ENCODE measurements at places on chromosomes 16 and 17.
A peak's percentile ranks its signal among the peaks of the same experiment; 100 is the strongest.

GRCh38 chr17:59641799-59642484 lies 22.2 kb downstream of the CLTC start:
- no peak for DNase-seq

DNA sequence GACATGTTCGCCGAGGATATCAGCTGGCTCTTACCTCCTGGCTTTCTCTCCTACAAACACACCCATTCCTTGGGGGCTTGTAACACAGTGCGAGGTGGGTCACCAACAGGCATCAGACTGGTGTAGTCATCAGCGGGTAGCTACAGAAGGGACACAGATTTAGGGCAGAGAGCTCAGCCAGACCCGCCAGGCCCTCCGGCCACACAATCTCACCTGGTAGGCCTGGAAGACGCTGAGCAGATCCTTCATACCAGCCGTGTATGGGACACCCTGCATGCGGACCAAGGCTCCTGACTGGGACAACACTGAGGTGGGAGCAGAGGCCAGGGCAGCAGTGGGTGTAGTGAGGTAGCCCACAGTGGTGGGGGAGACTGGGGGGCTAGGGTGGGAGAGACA lies 5.8 kb downstream of the ESRP2 start:
- DNase-seq: no peak

GRCh38 chr17:7838090-7839075 lies 4.4 kb downstream of the KDM6B start:
- DNase-seq: peak; percentile 92

GRCh38 chr17:6752068-6752909 lies 3.6 kb upstream of the XAF1 start:
- DNase-seq: no peak

- no peak for DNase-seq
Observed at GRCh38 chr17:21532763-21533385, 156.7 kb downstream of the KCNJ12 start.

GRCh38 chr17:38746004-38746848 lies 1.9 kb downstream of the PCGF2 start:
- no peak for DNase-seq

DNA sequence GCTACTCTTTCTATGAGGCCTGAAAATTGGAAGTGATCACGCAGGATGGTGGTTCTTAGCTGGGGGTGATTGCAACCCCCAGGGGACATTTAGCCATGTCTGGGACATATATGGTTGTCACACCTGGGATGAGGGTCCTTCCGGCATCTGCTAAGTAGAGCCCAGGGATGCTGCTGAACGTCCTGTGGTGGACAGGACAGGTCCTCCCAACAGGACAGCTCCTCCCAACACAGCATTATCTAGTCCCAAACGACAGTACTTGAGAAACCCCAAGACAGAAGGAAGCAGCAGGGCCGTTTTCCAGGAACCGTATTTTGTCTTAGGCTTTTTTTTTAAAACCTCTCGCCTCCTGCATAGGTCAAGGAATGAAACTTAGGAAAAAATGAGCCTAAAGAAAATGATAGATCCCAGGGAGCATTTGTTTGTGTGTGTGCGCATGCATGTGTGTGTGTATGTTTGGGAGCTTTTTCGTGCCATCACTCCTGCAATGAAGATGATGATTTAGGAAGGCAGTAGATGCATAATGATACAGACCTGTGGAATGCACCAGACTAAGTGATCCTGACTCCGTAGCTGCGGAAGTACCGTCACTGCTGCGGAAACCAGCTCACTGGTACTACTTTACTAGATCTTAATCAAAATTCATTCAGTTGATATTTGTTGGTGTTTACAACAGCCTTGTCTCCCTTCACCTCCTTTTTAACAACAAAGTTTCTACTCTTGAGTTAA lies 118.2 kb downstream of the SNX29 start:
- DNase-seq: no peak

DNA sequence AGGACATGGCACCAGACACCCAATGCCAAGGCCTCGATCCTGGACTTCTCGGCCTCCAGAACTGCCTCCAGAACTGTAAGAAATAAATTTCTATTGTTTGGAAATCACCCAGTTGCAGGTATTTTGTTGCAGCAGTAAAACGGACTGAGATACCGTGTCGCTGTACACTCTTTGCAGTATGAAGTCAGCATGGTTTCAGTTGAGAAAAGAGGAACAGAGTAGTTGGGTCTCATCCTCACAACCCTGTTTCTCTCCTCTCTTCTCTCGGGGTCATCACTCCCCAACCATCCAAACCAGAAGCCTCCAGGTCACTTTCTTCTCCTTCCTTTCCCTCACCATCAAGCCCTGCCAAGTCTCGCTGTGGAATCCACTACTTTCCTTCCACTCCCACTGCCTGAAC lies 77.8 kb downstream of the ADCY9 start:
- DNase-seq: no peak

DNA sequence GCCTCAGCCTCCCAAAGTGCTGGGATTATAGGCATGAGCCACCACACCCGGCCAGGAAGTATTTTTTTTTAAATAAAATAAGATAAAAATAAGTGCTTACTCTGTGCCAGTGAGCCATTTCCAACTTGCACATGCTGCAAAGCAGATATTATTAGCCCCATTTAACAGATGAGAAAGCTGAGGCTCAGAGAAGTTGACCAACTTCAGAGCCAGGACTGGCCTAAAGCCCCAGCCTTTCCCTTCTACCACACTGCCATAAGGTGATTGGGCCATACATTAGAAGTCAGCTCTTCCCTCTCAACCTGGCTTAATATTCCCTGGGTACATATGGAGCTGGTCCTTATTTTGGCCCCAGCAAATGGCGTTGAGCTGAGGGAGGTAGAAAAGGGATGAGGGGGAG lies 25.1 kb downstream of the NEUROD2 start:
- no peak for DNase-seq

- DNase-seq: no peak
Observed at GRCh38 chr17:28230011-28230410, 89.0 kb upstream of the TMEM97 start.

DNA sequence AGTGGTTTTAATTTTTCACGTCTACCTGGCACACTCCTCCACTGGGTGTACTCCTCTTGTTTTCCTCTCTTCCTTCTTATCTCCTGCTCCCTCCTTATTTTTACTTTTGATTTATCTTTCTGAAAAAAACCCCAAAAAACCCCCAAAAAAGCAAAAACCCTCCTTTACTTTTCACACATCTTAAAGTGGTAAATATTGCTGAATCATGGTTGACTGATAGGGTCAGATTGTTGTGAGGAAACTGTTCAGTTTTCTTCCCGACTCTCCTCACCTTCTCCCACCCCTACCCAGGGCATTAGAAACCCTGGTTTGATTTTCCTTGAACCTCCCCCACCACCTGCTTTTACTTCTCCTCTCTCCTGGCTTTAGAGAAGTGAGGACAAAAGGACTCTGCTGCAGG lies 25.4 kb downstream of the ARHGAP44 start:
- no peak for DNase-seq

DNA sequence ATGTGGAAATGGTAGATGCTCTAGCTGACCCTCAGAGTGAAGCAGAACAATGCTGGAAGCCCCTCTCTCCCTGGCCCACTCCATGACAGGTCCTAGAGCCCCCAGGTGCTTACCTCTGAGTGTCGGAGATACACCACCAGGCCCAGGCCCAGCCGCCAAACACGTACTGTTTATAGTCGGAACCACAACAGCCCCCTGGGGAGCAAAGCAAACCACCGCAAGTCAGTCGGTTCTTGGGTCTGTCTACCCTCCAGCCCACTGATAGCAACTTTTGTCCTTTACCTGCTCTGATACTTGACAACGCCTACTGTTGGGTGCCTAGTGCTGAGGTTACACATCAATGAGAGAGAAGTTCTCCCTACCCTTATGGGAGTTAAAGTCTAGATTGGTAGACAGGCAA lies 8.7 kb downstream of the FLOT2 start:
- no peak for DNase-seq

- peak; percentile 31 for DNase-seq
Observed at GRCh38 chr16:13426269-13426668, 493.7 kb upstream of the ERCC4 start.

- DNase-seq: no peak
Observed at GRCh38 chr17:80264205-80265075, 3.8 kb downstream of the RNF213 start.

- DNase-seq: no peak
Observed at GRCh38 chr16:719815-720446, 1.0 kb upstream of the ANTKMT start.

GRCh38 chr16:24685539-24686432 lies 43.7 kb upstream of the TNRC6A start:
- peak; percentile 48 for DNase-seq

DNA sequence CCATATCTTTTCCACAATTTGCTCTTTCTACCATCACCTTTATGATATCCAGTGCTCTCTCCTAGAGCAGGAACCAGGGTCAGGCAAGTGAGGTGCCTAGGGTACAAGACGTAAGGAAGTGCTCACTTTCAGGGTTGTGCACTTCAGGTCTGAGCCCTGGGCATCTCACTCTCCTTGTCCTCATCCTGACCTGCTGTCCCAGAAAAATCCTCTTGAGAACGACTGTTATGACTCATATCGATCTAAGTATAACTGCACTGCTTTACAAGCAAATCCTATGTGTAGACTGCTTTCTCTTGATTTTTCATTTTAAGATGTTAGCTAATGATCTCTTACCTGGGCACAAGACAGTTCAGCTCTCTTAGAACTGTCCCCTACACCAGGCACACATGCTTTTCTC lies 100.1 kb downstream of the TMEM100 start:
- DNase-seq: no peak

DNA sequence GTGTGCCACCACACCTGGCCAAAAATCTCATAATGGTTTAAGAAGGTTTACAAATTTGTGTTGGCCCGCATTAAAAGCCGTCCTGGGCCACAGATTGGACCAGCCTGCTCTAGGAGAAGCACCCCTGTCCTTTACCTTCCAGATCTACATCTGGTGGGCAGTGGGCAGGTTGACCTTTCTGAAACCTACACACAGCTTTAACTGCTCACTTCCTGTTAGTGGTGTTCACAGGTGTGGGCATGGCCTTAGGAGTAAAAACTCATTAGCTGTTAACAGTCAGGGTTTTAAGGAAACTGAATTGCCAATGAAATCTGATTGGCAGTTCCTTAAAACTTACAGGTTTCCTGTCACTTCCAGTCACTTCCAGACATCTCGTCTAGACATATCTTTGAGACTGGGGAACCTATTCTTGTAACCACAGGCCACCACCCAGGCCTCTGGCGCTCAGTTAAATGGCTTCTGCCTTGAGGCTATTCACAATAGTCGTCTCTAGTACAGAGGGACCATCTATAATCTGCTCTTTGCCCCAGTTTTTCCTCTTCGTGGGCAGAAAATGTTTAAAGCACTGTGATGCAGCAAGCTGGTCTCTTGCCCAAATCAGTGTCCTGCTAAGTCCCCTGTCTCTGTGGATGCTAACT lies 29.3 kb downstream of the GNGT2 start:
- DNase-seq: no peak

- DNase-seq: no peak
Observed at GRCh38 chr17:19313746-19314651, 48.5 kb downstream of the B9D1 start.

- DNase-seq: no peak
Observed at GRCh38 chr16:27316038-27316680, 2.4 kb downstream of the IL4R start.

DNA sequence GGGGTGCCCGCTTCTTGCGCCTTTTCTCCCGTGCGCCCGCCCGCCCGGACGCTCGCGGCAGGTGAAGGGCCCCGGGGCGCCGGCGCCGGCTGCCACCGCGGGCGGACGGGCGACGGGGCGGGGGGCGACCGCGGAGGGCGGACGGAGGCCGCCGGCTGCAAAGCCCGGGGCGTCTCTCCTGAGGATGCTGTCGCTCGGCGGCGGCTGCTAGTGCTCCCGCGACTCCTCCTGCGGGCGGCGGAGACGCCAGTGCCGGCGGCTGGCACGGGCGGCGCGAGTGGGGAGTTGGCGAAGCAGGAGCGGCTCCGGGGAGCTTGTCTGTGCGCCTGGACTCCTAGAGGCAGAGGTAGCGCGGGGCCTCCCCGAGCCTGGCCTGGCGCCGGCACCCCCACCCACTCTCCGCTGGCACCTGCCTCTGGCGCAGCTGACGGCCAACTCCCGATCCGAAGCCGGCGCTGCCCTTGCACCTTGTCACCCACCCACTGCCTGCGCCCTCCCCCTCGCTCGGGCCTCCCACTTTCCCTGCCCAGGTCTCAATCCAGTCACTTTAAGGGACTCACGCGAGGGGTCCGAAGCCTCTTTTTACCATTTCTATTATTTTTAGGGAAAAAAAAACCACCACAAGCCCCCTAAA lies at the start of gene FAM20A:
TSS of gene FAM20A (minus strand) at position 437 of the 634 bp plus-strand sequence. CDS start 701 bp downstream, outside the sequence.
- DNase-seq: peak; percentile 59

DNA sequence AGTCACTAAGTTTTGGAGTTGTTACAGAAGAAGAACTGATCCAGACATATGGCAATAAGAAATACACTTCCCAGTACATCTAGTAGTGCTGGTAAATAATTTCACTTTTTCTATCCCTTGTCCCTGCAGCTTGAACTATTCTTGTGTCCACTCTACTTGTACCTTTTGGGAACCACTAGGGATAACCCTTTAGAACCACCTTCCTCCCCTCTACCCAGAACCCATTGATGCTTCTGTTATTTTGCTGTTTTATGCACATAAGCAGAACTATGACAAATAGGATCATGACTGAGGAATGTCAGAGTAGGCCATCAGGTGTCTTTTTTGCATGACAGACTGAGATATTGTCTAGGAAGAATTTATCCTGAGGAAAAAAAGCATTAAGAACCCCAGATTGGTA lies 125.1 kb downstream of the BRIP1 start:
- no peak for DNase-seq

GRCh38 chr17:31690151-31690551 lies 168.9 kb downstream of the COPRS start:
- DNase-seq: no peak

- DNase-seq: peak; percentile 6
Observed at GRCh38 chr17:49359990-49360795, 1.9 kb downstream of the ZNF652 start.

GRCh38 chr17:39186481-39187002 lies 10.9 kb downstream of the CACNB1 start:
- DNase-seq: no peak

DNA sequence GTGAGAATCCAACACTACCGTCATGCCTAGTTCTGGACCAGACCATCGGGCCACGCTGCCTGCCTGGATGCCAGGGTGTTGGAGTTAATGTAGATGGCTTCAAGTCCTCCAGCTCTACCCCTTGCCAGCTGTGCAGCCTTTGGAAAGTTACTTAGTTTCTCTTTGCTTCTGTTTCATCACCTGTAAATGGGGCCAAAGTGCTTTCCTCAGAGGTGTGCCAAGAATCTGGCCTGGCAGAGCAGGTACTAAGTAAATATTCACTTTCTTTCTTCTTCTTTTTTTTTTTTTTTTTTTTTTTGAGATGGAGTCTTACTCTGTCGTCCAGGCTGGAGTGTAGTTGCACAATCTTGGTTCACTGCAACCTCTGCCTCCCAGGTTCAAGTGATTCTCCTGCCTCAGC lies 159.5 kb upstream of the RPL38 start:
- no peak for DNase-seq

All from neural progenitor cell (in vitro differentiated cells).